H1 (cell line): ENCODE measurements at places on chromosomes 1 and 21. TPM values are rescaled to one million over a fixed set of nuclear protein-coding genes. Genes with fewer than 3 reads are reported as not detected.

USP16 gene
- 19.1 and 19.9 TPM in 2 replicates for total RNA-seq

C4BPB gene
- not detected in 2 replicates for total RNA-seq

LAMC2 gene
- total RNA-seq = 12.9 and 13.0 TPM in 2 replicates

C1QTNF12 gene
- total RNA-seq = 3.7 and 4.9 TPM in 2 replicates
